HCT116 (cell line): ENCODE measurements at places on chromosomes 6 and 20. TPM values are rescaled to one million over a fixed set of nuclear protein-coding genes. Genes with fewer than 3 reads are reported as not detected.

Gene HCRTR2
- not detected for total RNA-seq

DNA sequence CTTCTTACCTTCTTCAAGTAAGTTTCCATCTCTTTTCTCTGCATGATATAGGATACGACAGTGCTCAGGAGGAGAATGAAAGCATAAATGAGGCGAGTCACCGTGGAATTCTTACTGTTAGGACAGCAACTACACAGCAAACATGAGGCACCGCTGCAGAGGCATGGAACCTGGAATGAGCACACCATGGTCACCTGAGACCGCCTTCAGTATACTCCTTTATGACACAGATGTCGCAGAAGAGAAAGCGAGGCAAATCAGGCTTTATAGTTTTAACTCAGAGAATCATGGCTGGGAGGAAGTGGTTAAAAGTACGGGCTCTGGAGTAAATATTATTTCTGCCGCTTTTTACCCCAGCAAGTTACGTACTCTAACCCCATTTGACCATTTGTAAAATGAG, 8.0 kb downstream of the SERINC3 start:
- DNase-seq = no peak

DNA sequence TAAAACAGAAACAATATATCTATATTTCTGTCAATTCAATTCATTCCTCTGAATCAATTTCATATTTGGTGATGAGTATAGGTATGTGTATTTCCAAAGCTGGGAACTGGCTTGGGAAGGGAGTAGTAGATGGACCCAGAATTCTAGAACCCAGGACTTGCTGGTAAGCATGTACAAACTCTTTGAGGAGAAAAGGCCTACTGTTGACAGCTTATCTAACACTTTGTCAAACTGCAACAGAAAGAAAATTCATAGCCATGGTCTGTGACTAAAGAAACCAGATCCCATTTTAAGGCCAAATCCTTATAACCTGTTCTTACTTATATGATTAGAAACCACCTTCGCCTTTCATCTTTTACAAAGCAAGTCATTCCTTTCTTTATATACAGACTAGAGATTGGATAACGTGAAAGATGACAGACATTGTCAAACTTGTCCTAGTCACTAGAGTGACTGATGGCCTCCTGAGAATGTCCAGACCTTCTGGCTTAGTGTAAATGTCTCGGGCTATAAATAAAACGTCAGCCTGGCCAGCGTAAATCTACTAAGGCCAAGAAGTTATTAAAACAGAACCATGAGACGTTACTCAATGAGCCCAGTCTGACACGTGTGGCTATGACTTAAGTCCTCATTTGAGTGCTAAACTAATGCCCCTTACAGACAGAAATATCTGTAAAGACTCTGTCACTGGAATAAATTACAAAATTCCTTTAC, 152.3 kb downstream of the ALDH8A1 start:
- no peak for DNase-seq

GRCh38 chr6:112008482-112008881, 45.4 kb upstream of the CCN6 start:
- DNase-seq = no peak

Gene NNAT
- total RNA-seq = not detected

Gene CDH26
- 0.34 TPM for total RNA-seq

Gene HCK
- 0.17 TPM for total RNA-seq
